ENCODE measurements at places on chromosomes 2 and 18.
A peak's percentile ranks its signal among the peaks of the same experiment; 100 is the strongest.

GRCh38 chr2:17933256-17933655 lies 54.8 kb downstream of the KCNS3 start:
- no peak for DNase-seq

- no peak for DNase-seq
Measured at GRCh38 chr2:183505911-183506310, 381.7 kb downstream of the NUP35 start.

DNA sequence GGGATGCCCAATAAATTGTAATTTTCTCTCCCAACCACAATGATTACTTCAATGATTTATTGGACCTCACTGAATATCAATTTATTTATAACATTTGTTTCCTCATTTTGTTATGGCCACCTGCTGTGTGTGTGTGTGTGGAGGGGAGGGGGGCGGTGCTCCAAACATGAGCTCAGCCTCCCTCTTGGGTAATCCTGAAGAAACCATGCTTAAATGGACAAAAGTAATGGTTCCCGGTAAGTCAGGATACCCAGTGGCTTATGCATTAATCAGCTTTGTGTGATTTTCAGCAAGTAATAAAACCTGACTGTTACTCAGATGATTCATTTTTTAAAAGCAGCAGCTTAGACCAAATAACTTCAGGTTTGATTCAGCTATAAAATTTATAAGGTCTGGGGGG lies 495.1 kb upstream of the MEX3C start:
- no peak for DNase-seq

- DNase-seq = no peak
Measured at GRCh38 chr18:46290440-46291020, 186.3 kb downstream of the HAUS1 start.

GRCh38 chr2:189248141-189248540 lies 68.6 kb upstream of the COL5A2 start:
- no peak for DNase-seq

DNA sequence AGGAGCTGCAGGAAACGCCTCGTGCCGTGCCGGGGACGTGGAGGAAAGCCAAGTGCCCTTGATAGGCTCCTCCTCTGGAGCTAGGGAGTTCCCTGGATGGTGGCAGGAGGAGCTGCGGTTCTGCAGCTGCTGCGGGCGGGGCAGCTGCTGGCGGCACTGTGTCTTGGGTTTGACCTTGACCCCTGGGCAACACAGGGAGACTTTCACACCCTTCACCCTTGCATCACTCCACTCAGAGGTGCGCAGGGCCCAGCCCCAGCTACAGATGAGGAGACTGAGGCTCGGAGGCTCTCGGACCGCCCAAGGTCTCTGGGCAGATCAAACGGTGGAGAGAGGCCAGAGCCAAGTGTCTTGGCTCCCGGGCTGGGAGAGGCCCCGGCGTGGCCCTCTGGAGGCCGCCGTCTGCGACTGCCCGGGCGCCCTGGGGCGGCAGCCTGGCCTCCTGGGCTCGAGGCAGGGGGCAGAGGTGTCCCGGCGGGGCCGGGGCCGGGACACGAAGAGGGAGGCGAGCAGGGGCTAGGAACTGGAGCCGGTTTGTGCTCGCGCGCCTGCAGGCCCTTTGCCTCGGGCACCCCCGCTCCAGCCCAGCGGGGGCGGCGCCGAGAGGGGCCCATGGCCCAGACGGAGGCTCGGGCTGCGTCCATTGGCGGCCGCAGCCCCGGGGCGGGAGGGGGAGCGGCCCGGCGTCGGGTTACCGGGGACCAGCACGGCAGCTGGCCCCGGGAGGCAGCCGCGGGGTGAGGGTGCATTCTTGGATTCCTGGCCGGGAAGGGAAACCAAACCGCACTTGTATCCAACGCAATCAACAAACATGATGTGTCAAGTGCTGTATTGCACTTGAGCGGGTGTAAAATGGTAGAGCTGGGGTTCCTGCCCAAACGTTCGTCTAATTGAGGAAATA lies 129.6 kb upstream of the SLC1A4 start:
- no peak for DNase-seq

GRCh38 chr2:45938649-45939511 lies 287.4 kb downstream of the PRKCE start:
- DNase-seq = peak; percentile 52
